AML-193 (cell line): ENCODE measurements at places on chromosomes 3 and 15.

- DNase-seq: peak; percentile 4
These were observed 70.2 kb downstream of the APBA2 start for GRCh38 chr15:28955993-28956421.

DNA sequence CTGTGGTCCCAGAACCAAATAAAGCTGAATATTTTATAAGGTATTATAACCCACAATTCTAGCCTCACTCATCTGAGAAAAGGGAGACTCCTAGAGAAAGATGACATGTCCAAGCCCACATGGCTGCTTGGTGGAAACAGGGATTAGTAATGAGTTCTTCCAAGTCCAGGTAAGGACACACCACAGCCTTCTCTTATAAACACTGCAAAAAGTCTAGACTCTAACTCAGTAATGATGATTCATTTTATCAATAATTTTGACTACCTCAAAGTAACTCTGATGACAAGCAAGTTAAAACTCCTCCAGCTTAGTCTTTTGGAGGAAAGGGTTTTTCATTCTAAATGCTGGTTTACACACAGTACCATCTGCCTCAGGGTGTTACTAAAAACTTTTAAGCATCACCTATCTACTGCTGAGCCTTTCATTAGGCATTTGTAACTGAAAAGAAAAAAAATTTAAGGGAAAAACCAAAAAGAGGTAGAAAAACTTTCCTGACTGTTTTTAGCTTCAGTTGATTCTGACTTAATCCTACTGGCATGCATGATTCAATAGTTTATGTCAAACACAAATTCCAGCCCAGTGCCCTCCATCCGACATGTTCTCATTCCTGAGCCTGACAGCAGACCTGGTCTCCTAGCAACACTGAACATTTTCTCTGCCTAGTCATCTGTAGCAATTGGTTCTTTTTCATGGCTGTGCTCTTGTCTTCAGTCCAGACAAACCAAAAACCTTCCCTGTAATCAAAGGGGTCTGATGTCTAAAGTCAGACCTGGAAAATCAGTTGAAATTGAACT is 43.9 kb downstream of the P3H2 start:
- no peak for DNase-seq

DNA sequence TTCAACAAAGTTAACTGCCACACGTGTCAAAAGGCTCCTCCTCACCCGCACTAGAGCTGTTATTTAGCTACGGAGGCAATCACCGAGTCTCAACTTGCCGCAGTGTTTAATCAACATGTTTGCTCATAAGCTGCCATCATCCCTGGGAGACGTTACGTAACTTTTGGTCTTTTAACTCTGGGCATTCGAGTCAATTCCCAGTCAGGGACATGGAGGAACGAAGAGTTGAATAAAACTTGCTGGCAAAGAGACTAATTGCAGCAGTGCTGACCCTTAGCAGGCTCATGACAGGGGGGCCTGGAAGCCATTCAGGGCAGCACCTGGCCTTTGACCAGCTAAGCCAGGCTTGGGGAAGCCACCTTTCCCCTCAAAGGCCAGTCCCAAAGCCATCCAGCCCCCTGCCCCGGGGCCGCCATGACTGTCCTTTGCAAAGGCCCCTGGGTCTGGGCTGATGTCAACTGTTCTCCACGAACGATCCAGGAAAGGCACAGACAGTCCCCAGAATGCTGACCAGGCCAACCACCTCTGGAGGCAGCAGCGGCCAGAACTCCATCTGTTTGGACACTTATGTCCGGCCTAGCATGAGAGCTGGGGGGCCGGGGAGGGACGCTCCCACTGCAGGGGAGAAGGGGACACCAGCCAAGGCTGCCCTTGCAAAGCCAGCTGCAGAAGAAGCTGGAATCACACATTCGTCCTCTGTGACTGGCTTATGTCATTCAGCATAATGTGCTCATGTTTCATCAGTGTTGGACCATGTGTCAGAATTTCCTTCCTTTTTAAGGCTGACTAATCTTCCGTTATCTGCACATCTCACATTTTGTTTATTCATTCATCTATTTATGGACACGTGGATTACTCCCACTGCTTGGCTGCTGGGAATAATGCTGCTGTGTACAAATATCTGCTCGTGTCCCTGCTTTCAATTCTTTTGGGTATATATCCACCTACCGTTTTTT is 43.7 kb downstream of the PCSK6 start:
- DNase-seq: peak; percentile 33

DNA sequence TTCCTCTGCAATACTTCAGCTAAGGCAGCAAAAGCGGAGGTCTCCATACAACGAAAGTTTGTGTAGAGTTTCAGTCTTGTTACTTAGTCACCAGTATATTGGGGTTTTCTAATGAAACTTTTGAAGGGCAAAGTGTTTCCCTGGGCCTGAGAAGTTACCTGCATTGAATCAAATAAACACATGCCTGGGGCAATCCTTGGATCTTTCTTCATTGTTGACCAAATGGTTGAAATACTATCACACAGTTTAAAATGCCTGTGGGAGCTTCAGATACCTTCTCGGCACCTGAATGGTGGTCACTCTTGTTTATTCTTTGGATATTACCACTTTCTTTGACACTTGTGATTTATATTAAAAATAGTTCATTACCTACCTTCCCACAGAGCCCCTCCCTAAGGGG is 988 bp upstream of the CHSY1 start:
- no peak for DNase-seq

GRCh38 chr3:123167686-123168085 is 34.1 kb upstream of the SEC22A start:
- DNase-seq: no peak

DNA sequence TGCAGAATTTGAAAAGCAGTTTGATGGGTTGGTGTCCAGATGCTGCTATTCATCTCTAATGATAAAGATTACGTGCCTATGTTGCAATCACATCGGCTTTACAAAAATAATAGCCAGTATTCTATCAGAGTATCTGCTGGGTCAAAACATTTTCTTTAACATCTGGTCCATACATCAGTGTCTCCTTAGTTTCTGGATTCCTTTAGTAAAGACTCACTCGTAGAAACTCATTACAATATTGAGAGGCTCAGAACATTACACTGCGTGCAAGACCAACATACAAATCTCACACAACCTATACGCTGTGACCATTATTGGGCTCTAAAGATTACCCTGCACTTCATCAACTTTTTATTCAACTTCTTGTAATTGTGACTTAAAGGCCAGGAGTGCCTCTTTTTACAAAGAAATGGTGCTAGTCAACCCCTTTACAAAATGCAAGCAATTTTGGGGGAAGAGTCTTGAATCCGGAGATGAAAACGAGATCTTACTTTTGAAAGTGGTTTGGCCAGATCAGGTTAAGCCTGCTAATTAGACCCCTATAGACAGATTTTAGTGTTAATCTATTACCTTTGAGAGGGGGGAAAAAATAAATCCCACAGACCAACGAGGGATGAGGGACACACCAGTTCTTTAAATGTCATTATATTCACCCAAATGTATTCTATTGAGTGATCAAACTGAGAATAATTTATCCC is 2.9 kb downstream of the TRA2B start:
- peak; percentile 51 for DNase-seq

DNA sequence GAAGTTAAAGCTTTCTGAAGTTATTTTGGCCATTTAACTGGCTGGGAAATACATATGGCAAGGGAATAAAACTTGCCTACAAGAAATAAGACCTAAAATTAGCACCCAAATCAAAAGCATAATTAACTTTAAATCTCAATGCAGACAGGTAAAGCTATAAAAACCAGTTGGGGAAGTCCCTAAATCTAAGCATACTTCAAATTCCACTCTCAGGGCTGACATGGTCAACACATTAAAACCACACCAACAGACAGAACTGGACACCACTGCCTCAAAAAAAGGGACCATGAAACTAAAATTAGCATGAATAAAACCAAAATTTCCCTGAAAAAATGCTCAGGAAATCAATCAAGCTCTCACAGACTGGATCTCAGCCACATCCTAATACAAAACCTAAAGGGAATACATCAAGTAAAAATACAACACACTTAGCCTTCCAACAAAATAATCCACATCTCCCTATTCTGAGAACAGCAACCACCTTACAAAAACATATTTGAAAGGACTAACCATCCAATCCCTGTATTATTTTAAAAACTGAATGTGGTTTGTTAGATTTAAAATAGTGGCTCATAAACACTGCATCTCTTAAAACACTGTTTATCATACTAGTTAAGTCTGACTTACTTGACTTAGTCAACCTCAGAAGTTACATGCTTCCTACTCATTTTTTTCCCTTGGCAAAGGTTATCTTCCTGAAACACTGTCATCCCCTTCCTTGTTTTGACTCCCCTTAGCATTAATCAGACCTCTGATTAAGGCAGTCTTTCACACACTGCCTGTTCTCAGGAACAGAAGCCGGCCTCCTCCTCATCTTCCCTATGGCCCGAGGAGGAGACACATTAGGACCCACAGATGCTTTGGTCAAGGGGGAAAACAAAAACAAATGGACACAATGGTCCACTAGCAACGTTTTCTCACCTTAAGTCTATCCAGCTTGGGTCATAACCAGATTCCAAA is 8.3 kb downstream of the TRA2B start:
- DNase-seq: no peak

- no peak for DNase-seq
These were observed 103.4 kb downstream of the MINAR1 start for GRCh38 chr15:79535536-79535935.

GRCh38 chr15:94453227-94453988 is 222.0 kb downstream of the MCTP2 start:
- DNase-seq: peak; percentile 1

DNA sequence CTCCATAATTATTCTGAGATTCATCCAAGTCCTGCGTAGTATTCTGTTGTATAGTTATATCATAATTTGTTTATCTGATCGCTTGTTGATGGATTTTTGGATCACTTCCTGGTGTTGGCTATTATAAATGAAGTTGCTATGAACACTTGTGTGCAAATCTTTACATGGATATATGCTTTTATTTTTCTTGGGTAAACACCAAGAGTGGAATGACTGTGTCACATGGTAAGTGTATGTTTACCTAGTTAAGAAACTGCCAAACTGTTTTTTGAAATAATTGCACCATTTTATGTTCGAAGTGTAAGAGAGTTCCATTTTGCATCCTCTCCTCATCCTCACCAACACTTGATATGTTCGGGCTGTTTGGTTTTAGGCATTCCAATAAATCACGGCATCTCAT is 360.4 kb upstream of the FRG2C start:
- no peak for DNase-seq

DNA sequence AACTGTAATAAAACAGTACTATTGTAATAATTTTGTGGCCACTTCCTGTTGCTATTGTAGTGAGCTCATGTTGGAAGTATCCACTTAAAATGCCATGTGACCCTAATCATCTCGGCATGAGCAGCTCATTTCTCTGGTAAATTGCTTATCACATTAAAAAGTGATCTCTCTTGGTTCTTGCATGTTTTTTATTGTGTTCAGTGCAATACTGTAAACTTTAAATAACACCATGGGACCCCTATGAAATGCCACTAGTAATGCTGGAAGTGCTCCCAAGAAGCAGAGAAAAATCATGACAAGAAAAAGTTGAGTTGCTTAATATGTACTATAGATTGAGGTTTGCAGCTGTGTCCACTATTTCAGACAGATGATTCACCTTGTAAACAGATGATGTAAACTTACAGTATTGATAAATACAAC is 45.6 kb downstream of the NMD3 start:
- DNase-seq: no peak

DNA sequence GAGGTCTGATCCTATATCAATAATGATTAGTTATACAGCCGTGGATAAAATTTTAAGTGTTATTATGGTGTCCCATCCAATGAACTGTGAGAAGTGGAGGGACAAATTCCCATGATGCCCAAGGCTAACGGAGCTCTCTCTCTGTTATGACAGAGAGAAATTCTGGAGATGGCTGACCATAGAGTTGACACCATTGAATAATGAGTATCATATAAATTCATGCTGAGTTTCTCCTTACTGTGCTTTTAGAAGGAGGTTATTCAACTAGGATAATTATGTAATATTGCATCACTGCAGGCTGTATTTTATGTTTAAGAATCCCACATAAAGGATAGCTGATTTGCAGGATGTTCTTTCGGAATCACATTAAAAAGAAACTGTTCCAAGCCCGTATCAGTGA is 82.9 kb downstream of the PYDC2 start:
- DNase-seq: no peak

- no peak for DNase-seq
These were observed 237.8 kb upstream of the NR2E3 start for GRCh38 chr15:71572452-71573053.
